T-helper 17 cell (primary cell): ENCODE measurements at places on chromosomes 1 and 21.

- H3K36me3 ChIP-seq = no peaks in the 10 kb centered on the region
- no peaks in the 10 kb centered on the region for H3K4me1 ChIP-seq
- DNase-seq = no peak
- H3K27ac ChIP-seq = no peak overlapping the region
Observed at GRCh38 chr1:30300669-30301068, 422.7 kb downstream of the MATN1 start.

- H3K4me3 ChIP-seq = no peak overlapping the region
- H3K36me3 ChIP-seq = no peaks in the 10 kb centered on the region
- DNase-seq = no peak
- H3K4me1 ChIP-seq = no peaks in the 10 kb centered on the region
- H3K27ac ChIP-seq = no peak overlapping the region
- H3K27me3 ChIP-seq = no peaks in the 10 kb centered on the region
Observed at GRCh38 chr1:248306103-248306502, 2.9 kb upstream of the OR2T12 start.

- no peak overlapping the region for H3K4me3 ChIP-seq
- H3K36me3 ChIP-seq = peaks cover 2% of the 10 kb centered on the region
- no peak overlapping the region for H3K27ac ChIP-seq
- H3K27me3 ChIP-seq = no peaks in the 10 kb centered on the region
Observed at GRCh38 chr1:187067160-187067559, 238.4 kb downstream of the PLA2G4A start.

GRCh38 chr1:173393659-173394000, 83.5 kb upstream of the PRDX6 start:
- no peak overlapping the region for H3K27ac ChIP-seq
- DNase-seq = no peak
- no peak overlapping the region for H3K4me3 ChIP-seq
- peaks cover 8% of the 10 kb centered on the region for H3K36me3 ChIP-seq
- no peaks in the 10 kb centered on the region for H3K27me3 ChIP-seq

GRCh38 chr1:2477309-2477708, 1.2 kb downstream of the PLCH2 start:
- no peak overlapping the region for H3K4me3 ChIP-seq
- DNase-seq = no peak
- no peaks in the 10 kb centered on the region for H3K27me3 ChIP-seq

DNA sequence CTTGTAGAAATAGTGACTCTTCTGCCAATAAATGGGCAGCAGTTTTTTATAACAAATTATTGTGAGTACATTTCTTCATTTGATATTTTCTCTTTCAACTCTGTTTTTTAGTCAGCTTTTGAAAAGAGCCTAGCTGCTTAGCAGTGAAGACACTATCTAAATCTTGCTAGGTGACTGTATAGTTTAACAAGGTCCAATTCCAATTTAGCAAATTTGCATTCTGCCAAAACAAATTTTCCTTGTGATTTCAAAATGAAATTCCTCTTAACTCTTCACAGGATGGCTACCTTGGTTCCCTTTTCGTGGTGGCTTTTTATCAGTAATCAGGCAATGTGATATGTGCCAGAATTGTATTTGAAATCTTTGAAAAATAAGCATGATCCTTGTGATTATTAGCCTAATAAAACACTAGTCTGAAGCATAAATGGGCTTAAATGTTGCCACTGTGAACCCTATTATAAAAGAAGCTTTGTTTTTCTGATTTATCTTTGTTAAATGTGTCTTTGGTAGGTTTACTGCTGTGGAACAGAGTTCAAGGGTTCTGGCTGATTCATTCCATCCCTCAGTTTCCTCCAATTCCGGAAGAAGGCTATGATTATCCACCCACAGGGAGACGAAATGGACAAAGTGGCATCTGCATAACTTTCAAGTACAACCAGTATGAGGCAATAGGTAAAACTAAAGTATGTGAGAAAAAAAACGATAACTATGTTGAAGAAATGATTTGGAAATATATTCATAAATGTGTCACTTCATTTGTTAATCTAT, 12.2 kb downstream of the DNASE2B start:
- no peak overlapping the region for H3K4me3 ChIP-seq
- no peak for DNase-seq

DNA sequence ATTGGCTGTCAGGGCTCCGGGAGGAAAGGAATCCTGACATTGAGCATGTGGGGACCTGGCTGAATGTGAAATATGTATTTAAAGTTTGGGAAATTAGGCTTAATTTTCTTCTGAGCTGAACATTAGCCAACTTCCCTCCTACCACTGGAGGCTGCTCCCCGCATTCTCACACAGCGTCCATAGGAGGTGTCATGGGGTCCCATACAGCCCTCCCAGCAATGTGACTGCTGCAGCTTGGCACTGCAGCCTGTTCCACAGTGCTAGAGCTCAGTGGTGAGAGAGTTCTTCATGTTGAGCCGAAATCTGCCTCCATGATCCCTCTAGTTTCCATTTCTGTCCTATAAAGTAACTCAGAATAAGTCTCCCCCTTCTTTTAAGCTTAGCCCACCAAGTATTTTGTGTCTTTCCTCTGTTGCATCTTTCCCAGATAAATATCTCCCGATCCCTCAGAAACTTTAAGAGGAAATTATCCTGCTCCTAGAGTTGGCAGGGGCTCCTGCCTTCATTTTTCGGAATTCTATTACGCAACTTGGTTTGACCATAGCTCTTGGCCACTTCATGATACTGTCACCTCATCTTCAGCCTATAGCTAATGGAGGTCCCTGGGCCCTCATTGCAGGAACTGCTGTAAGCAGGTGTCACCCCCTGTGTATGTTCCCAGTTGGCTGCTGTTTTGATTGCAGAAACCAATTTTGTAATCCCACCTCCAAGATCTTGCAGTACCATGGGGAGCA, 2.0 kb downstream of the FCRL6 start:
- no peak overlapping the region for H3K4me3 ChIP-seq
- H3K27ac ChIP-seq = no peak overlapping the region
- peaks cover 15% of the 10 kb centered on the region for H3K4me1 ChIP-seq
- DNase-seq = no peak

GRCh38 chr1:8249838-8250237, 68.1 kb upstream of the SLC45A1 start:
- H3K4me1 ChIP-seq = peaks cover 11% of the 10 kb centered on the region
- H3K27me3 ChIP-seq = no peaks in the 10 kb centered on the region
- H3K36me3 ChIP-seq = peaks cover 2% of the 10 kb centered on the region
- no peak overlapping the region for H3K4me3 ChIP-seq
- no peak for DNase-seq

DNA sequence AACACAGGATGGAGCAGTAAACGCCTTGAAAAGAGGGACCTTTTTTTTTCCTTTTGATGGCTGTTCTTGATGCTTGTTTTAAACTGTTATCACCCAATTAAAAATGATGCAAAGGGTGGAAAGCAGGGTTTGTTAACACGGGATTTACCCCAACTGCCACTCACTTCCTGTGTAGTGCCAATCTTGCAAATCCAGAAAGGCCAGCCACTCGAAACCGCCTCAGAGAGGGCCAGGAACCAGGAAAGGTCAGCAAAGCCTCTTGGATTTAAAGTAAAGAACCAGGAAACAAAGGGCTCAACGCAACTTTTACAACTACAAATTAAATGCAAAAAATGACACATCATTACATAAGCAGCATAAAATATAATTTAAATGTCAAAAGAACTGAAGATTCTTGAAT, 347.4 kb downstream of the PDE4B start:
- peaks cover 7% of the 10 kb centered on the region for H3K27me3 ChIP-seq
- H3K4me1 ChIP-seq = peaks cover 5% of the 10 kb centered on the region
- no peak overlapping the region for H3K27ac ChIP-seq
- no peak for DNase-seq
- H3K36me3 ChIP-seq = no peaks in the 10 kb centered on the region
- H3K4me3 ChIP-seq = no peak overlapping the region

DNA sequence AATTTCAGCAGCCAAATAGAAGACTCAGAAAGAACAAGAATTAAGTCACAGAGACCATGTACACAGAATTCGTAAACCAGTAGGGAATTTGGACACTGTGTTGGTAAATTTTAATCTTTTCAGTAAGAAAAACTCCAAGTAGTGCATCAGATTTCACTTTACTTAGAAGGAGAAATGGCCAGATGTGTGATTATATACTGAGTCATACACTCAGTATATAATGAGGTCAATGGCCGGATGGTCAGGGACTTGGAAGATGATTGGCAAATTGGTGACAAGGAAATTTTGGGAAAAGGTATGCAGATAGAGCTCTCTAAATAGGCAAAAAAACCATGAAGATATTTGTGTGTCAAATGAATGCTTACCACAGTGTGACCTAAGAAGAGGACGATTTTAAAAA, 399.8 kb upstream of the LRRC7 start:
- no peak overlapping the region for H3K4me3 ChIP-seq
- no peak for DNase-seq
- no peaks in the 10 kb centered on the region for H3K4me1 ChIP-seq
- H3K27me3 ChIP-seq = no peaks in the 10 kb centered on the region

DNA sequence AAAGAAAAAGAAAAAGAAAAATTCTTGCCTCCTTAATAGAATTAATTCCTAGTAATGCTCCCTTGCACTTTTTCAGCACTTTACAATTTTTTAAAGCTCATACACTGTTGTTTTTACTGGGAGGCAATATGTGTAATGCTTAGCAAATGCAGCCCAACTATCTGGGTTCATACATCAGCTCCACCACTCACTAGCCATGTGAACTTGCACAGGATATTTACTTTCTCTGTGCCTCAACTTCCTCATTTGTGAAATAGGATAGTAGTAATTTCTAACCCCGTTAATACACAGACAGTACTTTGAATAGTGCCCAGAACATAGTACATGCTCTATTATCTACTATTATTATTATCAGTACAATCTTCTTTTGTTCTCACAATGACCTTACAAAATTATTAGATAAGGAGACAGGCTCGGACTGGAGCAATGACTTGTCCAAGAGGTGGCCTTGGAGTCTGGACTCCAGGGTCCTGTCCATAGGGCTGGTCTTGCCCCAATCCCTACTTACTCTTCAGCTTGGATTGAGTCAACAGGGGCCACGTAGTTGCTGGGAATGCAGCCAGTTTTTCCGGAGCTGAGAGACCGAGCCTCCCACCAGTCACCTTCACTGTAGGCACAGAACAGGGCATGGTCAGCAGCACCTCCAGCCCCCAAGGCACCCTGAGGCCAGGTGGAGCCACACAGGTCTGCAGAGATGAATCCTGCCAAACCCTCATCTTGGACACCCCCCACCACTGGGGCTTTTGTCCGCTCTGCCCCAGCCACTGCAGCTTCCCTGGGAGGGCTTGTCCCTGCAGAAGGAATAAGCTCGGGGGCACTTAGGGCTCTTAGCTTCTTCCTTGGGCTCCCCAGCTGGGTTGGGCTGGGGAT, 13.7 kb downstream of the FGR start:
- H3K4me3 ChIP-seq = no peak overlapping the region
- peaks cover 36% of the 10 kb centered on the region for H3K4me1 ChIP-seq
- H3K27ac ChIP-seq = no peak overlapping the region
- DNase-seq = no peak

GRCh38 chr1:109304226-109304920, 2.4 kb downstream of the MYBPHL start:
- peaks cover 2% of the 10 kb centered on the region for H3K4me1 ChIP-seq
- no peak overlapping the region for H3K27ac ChIP-seq
- no peak for DNase-seq
- no peaks in the 10 kb centered on the region for H3K36me3 ChIP-seq

DNA sequence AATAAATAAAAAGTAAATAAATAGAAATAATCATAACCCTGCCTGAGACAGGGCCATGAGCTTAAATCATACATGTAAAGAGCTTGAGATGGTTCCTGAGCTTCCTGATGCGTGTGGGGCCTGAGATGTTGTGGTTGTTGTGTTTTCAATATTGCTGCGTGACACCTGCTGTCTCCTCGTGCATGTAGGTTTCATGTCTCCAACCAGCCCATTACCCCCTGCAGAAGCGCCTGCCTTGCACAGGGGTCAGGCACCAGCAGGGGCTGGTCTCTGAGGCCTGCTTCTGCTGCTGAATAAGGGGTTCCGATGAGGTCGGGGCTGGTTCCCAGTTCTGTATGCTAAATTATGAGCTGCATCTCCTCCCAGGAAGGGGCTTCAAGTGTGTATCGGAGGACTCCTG, 15.9 kb downstream of the UMODL1 start:
- H3K4me3 ChIP-seq = no peak overlapping the region
- DNase-seq = no peak
- H3K27ac ChIP-seq = no peak overlapping the region
